ENCODE measurements at places on chromosomes 4 and X.

DNA sequence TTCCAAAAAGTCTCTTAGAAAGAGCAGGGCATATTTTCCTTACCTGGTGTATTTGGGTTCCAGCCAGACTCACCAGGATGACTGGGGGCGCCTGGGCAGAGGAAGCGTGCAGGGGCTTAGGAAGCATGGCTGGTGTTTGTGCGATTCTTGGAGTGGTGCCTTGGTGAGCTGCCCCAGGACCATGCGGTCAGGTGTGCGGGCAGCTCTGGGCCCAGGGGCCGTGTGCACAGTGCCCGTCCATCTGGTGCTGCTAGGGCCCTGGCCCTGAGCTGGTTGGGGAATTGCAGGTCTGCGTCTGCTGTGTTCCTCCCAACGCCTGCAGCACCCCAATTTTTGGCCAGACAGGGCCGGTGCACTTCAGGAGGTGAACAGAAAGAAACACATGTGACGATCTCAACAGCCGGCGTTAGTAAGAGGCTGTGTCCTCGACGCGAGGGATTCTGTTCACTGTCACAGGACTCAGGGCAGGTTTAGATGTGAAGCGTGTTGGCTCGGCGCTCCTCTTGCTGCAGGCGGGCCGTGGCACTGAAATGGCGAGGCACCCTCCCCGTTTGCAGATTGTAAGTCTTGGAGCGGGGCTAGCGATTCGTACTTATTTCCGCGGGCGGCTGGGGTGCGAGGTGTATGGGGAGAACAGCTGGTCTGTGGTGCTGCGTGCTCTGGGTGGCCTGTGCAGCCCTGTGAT lies 15.2 kb downstream of the RGS12 start:
- no peak for DNase-seq

- DNase-seq, result no peak
Observed at GRCh38 chr4:12844141-12844540, 640.0 kb downstream of the RAB28 start.

DNA sequence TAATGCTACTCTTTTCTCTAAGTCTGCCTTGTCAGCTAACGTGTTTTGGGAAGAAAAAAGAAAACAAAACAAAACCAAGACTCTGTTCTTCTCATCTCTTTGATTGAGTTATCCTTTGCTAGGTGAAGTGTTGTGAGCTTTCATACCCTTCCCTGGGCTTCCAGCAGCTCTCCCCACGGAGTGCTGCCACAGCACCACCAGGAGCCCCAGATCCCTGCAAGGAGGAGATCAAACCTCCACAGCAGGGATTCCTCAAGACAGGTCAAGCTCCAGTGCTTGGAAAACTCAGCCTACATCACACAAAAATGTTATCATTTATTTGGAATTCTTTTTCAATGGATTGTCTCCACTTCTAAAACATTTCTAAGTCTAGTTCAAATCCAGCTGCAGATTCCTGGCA lies 1981.9 kb upstream of the TENM3 start:
- no peak for DNase-seq

GRCh38 chrX:26032111-26032912 lies 105.8 kb upstream of the MAGEB18 start:
- no peak for DNase-seq

GRCh38 chr4:148795156-148795864 lies 353.1 kb upstream of the NR3C2 start:
- no peak for DNase-seq

GRCh38 chr4:7655511-7656243 lies 220.9 kb upstream of the PSAPL1 start:
- DNase-seq, result no peak

DNA sequence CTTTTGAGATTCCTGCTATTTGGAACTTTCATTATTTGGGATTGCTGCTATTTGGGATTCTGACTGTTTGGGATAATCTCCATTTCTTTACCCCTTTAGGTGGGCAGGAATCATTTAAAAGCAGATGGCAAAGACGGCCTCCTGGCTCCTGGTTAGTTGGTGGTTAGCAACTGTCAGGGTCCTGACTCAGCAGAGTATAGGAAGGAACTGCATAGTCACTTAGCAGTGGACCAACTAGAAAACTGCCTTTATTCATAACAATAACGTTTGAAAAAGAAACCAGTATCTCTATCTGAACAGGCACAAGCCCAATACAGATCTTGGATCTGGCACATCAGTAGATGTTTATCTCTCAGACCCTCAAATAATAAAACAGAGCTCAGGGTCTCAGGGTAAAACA lies 469.7 kb upstream of the FGF16 start:
- no peak for DNase-seq

DNA sequence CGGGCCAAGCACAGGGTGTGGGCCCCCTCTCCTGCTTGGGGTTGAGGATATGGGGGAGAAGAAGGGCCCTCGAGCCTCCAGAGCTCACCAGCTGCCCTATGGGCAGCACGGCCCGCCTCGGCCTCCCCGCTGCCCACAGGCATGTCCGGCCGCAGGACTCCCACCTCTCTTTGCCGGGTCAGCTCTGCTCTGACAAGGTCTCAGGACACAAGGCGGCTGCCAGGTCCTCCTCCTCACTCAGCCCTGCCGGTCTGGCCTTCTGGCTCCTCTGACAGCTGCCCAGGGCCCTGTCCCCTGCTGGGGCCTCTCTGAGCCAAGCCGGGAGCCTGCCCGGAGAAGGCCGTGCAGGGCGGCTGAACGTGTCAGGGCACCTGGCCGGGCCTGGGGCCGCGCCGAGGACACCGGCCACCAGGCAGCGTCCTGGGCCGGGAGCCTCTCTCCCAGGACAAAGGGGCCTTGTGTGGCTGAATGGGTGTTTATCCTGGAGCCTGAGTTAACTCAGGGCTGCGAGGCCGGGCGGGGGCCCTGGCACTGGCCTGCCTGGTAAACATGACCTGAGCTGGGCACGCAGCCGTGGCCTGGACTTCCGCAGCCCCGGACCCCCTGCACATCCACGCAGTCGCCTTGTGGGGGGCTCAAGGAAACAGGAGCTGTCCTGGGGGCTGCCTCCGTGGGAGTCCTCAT lies 25.7 kb downstream of the TACC3 start:
- no peak for DNase-seq

- DNase-seq, result no peak
Observed at GRCh38 chr4:1990676-1991075, 18.1 kb downstream of the NELFA start.

- no peak for DNase-seq
Observed at GRCh38 chr4:180281724-180282123, 1961.5 kb upstream of the TENM3 start.

GRCh38 chr4:165404696-165405095 lies 25.9 kb downstream of the CPE start:
- DNase-seq, result no peak

GRCh38 chrX:43266487-43266886 lies 389.6 kb upstream of the MAOA start:
- DNase-seq, result no peak

DNA sequence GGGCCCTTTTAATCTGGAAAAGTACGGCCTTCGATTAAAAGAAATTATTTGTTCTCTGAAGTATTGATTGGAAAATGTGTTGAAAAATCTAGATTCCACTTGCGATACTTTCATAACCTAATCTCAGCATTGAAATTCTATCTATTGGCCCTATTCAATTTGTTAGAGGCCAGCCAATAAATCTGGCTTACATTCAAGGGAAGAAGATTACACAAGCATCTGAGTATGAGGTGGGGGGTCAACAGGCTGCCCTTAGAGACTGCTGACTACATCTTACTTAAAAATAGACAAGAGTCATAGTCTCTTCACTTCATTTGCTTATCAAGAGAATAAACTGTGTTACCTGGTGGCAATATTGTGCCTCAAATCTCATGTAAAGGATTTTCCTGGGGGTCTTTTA lies 248.0 kb upstream of the KCNIP4 start:
- no peak for DNase-seq

- peak; percentile 75 for DNase-seq
Observed at GRCh38 chr4:15809058-15809457, 30.9 kb downstream of the CD38 start.

GRCh38 chr4:146191766-146192458 lies 16.4 kb downstream of the LSM6 start:
- DNase-seq, result no peak

DNA sequence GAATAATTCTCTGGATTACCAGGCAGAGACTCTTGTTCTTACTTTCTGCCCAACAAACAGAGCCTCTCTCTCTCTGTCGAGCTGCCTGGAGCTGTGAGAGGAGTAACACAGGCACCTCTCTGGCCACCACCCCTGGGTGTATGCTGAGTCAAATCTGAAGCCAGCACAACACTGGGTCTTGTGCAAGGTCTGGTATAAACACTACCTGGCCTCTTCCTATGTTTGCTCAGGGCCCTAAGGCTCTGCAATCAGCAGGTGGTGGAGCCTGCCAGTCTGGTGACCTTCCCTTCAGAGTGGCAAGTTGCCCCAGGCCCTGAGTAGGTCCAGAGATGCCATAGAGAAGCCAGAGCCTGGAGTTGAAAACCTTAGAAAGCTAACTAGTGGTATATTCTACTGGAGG lies 139.9 kb downstream of the CPXCR1 start:
- no peak for DNase-seq

DNA sequence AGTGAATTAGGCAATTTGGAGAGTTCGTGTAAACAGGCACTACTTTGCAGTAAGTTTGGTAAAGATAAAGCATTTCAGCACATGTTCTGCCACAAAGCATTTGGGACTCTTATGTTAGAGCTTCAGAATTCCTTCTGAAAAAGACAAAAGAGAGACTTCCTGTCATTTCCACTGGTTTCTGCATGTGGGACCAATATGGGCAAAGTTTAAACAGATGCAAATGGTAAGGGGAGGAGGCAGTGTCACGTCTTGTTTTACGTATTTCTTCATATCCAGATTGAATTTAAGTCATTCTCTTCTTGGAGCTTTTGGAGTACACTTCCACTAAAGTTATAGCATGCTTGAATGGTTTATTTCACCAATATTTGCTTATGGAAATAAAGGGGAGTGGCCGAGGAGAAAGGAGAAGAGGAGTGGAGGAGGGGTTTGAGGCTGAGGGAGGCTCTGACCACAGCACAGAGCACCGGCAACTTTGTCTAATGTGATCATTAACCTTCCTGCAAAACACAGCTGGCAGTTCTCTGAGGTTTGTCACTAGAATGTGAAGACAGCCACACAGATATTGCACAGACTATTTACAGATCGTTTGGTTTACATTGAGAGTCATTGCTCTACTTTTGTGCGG lies at the start of gene APELA:
APELA (plus strand) TSS at position 479 of the 625 bp plus-strand sequence. CDS start 154 bp downstream, outside the sequence.
- DNase-seq, result no peak

GRCh38 chr4:120843849-120844527 lies 78.5 kb downstream of the PRDM5 start:
- no peak for DNase-seq

- DNase-seq, result no peak
Observed at GRCh38 chrX:133493366-133493765, 78.1 kb upstream of the GPC4 start.

GRCh38 chrX:153719238-153719637 lies 4.9 kb downstream of the BCAP31 start:
- DNase-seq, result no peak

DNA sequence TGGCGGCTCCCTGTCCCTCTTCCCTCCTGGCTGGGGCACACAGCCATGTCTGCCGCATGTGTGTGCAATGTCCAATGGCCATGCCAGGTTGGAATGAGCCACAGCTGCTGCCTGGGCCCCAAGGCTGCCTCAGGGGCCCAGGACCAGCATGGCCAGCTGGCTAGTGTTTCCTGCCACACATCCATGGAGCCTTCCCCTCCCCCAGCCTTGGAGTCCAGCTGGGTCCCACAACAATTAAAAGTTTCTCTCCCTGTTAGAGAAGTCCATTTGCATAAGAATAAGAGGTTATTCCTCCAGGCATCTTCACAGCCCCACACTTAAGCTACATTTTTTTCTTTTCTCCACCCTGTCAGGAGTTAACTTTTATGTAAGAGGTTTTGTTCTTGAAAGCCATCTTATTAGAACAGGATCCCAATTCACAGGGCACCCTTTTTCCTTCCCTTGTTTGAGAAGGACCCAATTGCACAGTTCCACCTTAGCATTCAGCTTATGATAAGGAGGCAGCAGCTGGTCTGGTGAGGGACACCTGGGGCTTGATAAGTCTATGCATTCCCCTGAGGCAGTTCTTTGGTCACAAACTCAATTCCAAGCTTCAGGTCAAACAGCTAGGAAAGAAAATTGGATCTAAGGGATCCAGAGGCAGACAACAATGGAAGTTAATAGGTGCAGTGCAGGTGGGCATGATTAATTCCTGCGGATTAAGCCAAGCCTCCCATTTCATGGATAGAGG lies 963.3 kb upstream of the GRIA3 start:
- no peak for DNase-seq

All from AML-193 (cell line).